ENCODE measurements at places on chromosomes 1 and 21.
A peak's percentile ranks its signal among the peaks of the same experiment; 100 is the strongest.

DNA sequence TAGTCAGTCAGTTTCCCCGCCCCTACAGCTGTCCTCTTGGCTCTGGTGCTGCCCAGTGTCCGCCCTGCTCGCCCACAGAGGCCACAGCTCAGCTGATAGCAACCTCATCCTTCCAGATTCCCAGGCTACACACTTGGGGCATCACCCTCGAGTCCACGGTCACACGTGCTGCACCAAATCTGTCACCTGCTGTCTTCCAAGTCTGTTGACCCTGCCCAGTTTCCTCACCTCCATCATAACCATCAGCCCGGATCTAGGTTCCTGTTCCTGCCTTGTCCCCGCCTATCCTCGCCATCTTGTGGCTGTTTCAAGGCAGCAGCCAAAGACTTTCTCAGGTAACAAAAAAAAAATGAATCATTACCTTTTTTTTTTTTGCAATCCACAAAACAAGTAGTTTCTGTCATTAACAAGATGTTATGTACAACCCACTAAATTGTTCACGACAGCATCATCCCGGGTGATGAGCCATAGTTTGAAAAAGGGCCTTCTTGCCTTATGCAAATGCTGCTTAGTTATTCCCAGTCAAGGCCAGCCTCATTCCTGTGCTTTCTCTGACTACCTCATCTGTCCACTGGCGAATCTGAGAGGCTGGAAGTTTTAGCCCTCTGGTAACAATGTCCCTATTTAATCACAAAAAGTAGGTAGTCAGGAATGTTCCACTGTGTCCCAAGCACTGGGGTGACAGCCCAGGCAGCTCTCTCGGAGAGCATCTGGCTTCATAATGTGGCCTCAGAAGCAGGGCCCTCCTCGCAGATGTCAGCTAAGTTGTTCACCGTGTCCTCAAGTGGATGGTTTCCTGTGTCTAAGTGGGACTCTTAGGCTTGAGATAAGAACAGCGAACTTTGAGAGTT is 4.9 kb upstream of the MIIP start:
- peaks cover 39% of the 10 kb centered on the region for H3K36me3 ChIP-seq
- H3K27ac ChIP-seq: no peak overlapping the region
- peak; percentile 65 for DNase-seq
- no peak overlapping the region for H3K4me3 ChIP-seq
- H3K4me1 ChIP-seq: no peaks in the 10 kb centered on the region
- H3K27me3 ChIP-seq: no peaks in the 10 kb centered on the region

DNA sequence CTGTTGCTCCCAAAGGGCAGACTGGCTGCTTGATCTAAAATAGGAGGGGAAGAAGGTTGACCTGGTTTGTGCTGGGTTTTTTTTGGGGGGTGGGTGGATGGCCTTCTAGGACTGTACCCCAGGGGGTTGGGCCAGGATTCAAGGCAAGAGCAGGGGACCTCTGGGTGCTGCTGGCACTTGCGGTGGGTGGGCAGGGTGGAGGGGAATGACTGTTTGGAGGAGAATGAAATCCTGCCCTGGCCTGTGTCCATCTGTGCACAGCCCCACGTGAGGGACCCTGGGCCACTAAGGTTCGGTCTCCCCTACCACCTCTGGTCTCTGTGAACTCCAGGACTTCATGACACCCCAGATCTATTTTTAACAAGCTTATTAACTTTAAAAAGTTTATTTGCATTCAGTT is 414.2 kb downstream of the PTPRU start:
- DNase-seq: peak; percentile 5
- H3K27me3 ChIP-seq: no peaks in the 10 kb centered on the region
- H3K4me1 ChIP-seq: no peaks in the 10 kb centered on the region
- H3K4me3 ChIP-seq: no peak overlapping the region
- H3K27ac ChIP-seq: no peak overlapping the region

GRCh38 chr1:184101571-184101970 is 50.0 kb downstream of the TSEN15 start:
- no peak for DNase-seq
- no peaks in the 10 kb centered on the region for H3K36me3 ChIP-seq
- H3K27ac ChIP-seq: no peak overlapping the region
- H3K4me1 ChIP-seq: no peaks in the 10 kb centered on the region
- H3K27me3 ChIP-seq: no peaks in the 10 kb centered on the region

- no peaks in the 10 kb centered on the region for H3K27me3 ChIP-seq
- no peak for DNase-seq
- no peaks in the 10 kb centered on the region for H3K4me1 ChIP-seq
- no peak overlapping the region for H3K4me3 ChIP-seq
- no peak overlapping the region for H3K27ac ChIP-seq
Observed at GRCh38 chr21:28608646-28609045, 384.0 kb downstream of the LTN1 start.

DNA sequence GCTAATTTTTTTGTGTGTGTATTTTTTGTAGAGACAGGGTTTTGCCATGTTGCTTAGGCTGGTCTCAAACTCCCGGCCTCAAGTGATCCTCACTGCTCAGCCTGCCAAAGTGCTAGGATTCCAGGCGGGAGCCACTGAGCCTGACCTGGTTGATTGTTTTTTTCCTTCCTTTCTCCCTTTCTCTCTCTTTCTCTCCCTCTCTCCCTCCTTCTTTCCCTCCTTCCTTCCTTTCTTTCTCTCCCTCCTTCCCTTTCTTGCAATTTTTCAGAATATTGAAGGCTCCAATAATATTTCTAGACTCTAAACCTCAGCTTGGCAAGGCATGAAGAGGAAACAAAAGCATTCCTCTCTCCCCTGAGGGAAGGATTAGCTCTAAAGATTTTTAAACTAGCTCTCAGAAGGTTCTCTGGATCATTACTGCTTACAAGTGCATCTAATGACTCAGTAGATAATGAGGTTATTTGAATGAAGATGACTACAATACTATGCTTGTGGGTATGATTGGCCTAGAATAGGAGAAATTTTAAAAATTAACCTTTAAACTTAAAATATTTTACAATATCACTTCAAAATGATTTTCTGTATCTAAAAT is 68.5 kb upstream of the GADD45A start:
- no peaks in the 10 kb centered on the region for H3K27me3 ChIP-seq
- H3K36me3 ChIP-seq: 0 out of 2 replicates have a peak, but pooled peaks cover 4% of the 10 kb centered on the region
- H3K27ac ChIP-seq: no peak overlapping the region

- no peaks in the 10 kb centered on the region for H3K36me3 ChIP-seq
- H3K27me3 ChIP-seq: no peaks in the 10 kb centered on the region
- DNase-seq: no peak
- no peak within 1 kb of the TSS for H3K27ac ChIP-seq
- H3K4me1 ChIP-seq: no peaks in the 10 kb centered on the region
- H3K4me3 ChIP-seq: no peak within 1 kb of the TSS
Observed at GRCh38 chr1:111199881-111200801, at the start of gene DENND2D. Gene DENND2D, minus strand, starts transcription at chr1:111200646. Its CDS starts 187 bp downstream, at chr1:111200459.
